ENCODE measurements at places on chromosomes 7 and 10.
A peak's percentile ranks its signal among the peaks of the same experiment; 100 is the strongest.

GRCh38 chr7:107007007-107007891, 37.3 kb upstream of the PRKAR2B start:
- no peak for DNase-seq

- DNase-seq, result no peak
Observed at GRCh38 chr10:87837445-87837844, 19.4 kb upstream of the ATAD1 start.

DNA sequence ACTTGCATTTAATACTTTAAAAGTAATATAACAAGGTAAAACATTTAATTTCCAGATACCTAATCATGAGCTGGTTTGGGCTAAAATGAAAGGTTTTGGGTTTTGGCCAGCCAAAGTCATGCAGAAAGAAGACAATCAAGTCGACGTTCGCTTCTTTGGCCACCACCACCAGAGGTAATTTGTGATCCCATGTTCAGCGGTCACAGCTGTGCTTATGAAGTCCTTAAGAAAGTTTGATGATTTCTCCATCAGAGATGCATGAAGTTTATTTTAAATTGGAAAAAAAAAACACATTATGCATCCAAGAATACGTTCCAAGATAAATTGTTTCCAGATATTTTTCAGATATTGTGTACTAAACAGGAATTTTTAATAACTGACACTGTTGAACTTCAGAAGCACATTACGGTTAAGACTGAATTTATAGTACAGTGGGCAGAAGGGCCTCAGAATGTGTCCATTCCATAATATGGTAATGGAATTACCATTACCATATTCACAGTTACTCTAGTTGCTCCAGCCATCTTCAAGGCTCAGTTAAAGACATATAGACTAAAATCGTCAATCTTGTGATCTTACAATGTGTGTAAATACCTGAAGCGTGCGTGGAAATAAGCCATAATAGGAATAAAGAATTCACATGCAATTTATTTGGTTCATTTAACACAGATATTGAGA, 106.8 kb downstream of the ZMYND11 start:
- no peak for DNase-seq

- no peak for DNase-seq
Observed at GRCh38 chr7:74338366-74339108, 49.3 kb downstream of the CLIP2 start.

DNA sequence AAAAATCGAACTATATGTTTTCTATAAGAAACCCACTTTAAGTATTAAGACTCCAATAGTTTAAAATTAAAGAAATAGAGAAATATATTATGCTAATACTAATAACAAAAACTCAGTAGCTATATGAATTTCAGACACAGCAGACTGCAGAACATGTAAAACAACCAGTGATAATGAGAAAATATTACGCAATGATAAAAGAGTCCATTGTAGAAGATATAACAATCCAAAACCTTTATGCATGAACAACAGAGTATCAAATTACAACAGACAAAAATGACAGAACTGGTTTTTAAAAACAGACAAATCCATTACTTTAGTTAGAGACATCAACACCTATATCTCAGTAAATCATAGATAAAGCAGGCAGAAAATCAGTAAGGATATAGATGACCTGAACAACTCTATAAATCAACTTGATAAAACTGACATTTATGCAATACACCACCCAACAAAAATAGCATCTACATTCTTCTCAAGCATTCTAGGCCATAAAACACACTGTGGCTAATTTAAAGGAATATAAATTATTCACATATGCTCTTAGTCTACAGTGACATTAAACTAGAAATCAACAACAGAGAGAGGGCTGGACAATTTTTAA, 669.5 kb upstream of the GHITM start:
- no peak for DNase-seq

DNA sequence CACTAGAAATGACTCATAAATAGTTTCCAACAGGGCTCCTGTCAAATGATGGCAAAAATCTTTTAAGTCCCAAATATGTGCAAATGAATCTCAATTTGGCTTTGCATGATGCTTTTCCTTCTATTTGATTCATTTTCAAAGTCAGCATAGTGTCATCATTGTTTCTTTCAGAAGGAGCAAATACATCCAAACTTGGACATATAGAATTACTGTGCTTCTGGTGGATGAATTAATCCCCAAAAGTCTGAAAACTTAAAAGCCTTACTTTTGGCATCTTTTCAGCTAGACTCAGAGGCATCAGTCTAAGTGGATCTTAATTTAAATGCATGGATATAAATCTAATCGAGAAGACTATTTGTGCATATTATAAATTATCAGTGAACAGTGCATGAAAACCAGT, 578.1 kb upstream of the FZD8 start:
- DNase-seq, result no peak

GRCh38 chr7:114414156-114415063, at the start of gene FOXP2:
FOXP2 (plus strand) TSS chr7:114414815; CDS start chr7:114426512, 11,697 bp downstream.
- DNase-seq, result no peak

DNA sequence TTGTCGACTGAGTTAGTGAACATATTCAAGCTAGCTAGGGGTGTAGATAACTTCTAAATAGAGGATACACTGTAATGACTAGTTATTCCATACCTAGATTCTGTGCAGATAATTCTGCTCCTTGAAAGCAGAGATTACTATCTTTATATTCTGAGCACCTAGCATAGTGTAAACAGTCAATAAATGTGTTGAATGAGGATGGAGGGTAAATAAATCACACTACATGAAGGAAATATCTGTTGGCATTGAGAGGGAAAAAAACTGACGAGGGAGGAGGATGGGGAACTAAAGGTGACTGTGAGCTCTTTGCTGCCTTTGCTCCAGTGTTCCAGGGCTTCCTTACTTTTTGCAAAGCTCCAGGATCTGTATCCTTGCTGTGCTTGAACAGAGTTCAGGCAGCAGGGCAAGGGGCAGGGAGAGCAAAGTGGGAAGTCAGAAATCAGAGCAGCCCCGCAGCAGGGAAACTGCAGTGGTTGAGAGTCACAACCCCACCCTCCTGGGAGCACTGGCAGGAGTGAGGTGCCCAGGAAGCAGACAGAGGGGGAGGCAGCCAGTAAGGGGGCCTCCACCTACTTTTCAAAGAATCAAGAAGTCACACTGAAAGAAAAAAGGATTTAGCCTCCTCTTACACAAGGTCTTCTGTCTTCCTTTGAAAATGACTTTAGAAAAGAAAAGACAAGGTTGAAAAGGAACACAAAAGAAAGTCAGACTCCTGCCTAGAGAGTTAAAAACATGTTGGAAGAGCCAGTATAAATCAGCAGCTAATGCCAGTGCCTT, 71.8 kb upstream of the LRRN3 start:
- no peak for DNase-seq

DNA sequence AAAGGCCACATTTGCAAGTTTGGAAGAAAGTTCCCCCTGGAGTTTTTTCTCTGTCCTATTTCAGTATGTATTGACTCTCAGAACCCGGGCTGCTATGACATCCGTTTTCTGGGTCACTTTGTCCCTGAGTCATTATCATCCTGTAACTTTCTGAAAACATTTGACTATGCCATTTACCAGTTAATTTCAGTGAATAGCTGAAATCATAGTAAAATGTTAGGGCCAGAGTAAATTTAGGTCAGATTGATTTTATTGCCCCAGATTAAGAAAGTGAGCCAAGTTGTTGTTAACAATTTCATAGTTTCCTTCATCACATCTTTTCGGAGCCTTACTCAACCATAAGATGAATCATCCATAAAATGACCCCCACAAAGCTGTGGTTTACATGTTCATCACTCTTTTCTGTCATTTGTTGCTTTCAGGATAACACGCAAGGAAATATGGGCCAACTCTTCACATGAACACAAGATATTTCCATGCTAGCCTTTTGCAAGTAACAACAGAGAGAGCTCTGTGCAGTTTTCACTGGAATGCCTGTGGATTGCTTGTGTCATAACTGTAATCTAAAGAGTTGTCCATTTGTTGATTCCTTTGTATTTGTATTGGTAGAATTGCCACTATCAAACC, 3.9 kb upstream of the MACC1 start:
- DNase-seq, result no peak

GRCh38 chr10:19325581-19325980, 277.0 kb downstream of the MALRD1 start:
- DNase-seq, result no peak

- DNase-seq, result no peak
Observed at GRCh38 chr7:94129443-94130140, 125.4 kb upstream of the BET1 start.

- DNase-seq, result no peak
Observed at GRCh38 chr7:5063698-5064097, 18.0 kb downstream of the RBAK start.

- no peak for DNase-seq
Observed at GRCh38 chr10:87661861-87662785, 2.4 kb downstream of the PAPSS2 start.

DNA sequence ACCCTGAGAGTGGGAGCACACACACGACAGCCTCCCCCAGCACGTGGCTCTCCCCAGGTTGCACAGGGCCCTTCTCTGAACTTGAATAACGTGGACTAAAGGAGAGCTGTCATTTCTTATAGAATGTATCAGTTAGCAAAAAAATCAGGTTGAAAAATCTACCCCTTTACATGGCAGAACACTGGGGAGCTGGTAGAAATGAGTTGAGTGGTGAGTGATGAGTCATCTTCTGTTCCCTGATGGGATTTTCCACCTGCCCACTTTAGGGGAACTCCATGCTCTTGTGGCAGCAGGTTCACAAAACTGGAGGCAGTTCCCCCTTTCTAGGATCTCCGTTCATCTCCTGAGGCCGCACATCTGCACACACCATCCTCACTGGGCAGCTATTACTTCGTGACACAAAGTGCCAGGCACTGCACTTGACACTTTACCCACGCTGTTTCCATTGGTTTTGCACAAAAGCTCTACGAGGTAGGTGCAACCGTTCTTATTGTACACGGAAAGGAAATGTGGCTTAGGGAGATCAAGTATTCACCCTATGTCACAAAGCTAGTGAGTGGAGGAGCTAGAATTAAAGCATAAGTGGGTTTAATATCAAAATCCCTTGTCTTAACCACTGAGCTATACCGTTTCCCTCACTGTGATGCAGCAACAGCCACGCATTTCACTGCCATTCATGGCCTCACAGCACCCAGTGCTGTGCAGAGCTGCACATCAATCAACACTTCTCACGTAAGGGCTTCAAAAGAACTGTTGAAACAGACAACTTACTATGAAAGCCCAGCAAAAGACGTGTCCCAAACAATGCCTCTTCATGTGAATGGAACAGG, 80.2 kb downstream of the RNF216 start:
- peak; percentile 81 for DNase-seq

DNA sequence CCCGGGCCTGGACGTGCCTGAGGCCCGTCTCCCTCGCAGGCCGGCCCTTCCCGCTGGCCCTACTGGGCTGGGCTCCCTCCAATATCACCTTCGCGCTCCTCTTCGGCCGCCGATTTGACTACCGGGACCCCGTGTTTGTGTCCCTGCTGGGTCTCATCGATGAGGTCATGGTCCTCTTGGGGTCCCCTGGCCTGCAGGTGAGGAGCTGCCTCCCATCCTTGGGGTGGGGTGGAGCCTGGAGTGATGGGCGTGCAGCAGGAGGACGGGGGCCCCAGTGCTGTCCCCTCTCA, 2.1 kb downstream of the CYP2W1 start:
- no peak for DNase-seq

GRCh38 chr10:122435212-122435827, 19.1 kb upstream of the ARMS2 start:
- DNase-seq, result no peak

GRCh38 chr7:159032322-159032721, 112.3 kb downstream of the VIPR2 start:
- no peak for DNase-seq

DNA sequence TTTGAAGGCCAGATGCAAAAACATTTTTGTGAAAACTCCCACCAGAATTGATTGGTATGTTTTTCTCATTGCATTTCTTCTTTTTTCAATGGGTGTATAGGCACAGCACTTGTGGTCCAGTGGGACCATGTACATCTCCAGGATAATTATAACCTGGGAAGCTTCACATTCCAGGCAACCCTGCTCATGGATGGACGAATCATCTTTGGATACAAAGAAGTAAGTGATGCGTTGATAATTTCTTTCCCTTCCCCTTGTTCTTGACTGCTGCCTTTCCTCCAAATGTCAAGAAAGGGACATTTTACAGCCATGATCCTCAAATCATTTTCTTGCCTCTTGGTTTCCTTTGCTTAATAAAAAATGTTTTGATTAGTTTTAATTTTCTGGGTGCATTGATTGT, 331.5 kb downstream of the PLXDC2 start:
- DNase-seq, result no peak

DNA sequence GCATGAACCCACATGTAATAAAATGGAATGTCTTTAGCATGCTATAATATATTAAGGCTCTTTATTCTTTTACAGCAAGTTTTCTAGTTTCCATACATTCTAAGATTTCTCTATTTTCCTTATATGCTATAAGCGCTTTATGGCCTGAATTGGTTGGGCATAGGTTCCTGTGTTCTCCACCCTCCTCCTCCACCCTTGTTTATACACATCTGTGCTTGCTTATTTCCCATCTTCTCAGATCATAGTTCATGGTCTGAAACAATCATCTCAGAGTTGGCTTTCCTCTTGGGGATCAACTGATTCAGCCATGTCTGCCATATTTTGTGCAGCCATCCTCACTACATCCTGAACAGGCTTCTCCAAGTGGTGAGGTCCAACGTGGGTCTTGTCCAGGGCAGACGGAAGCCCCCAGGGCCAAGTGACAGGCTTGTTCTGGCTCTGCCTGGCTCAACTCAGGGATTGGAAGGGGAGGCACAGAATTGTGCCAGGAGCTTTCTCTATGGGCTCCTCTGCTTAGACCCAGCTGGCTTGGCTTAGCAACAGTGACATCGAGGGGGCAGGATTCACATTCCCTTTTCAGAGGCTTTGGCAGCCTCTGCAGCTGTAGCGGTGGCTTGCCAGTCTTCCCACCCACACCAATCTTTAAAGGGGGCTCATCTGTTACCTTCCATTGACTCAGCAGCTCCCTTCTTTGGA, 327.3 kb downstream of the PTEN start:
- DNase-seq, result no peak

GRCh38 chr10:112536663-112537062, 89.6 kb downstream of the VTI1A start:
- DNase-seq, result no peak

DNA sequence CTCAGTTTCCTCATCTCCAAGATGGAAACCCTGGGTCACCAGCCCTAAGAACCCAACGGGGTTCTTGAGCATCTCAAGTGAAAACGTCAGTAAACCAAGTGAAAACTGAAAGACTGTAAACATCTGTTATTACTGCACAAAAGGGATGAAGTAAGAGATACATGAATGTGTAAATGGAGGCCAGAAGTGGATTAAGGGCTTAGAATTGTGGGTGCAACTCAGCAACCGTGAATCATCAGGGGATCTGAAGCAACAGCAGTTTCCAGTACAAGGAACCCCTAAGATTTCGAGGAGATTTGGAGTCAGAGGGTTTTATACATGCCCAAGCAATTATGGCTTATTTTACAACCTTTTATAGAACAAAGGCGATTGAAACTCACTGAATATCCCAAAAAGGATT, 95.7 kb upstream of the SVIL start:
- no peak for DNase-seq

DNA sequence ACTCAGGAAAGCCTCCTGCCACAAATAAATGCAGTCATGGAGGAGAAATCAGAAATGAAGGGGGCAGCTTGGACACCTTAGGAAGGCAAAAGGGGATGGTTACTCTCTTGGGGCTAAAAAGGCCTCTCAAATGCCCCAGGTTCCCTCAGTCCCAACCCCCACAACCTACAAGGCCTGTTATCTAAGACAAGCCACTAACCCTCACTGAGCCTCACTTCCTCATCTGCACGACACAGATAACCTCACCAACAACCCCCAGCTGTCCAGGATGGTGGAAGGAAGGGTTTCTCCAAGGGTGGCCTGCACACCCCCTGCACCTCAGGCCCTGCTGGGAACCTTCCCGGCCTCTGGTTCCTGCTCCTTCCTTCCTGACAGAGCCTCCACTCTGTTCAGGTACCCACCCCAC, 29.2 kb downstream of the SORBS1 start:
- DNase-seq, result no peak

- no peak for DNase-seq
Observed at GRCh38 chr10:54477738-54478137, 323.3 kb downstream of the PCDH15 start.

Data from activated naive CD8-positive, alpha-beta T cell treated with anti-CD3 and anti-CD28 coated beads for 36 hours (primary cell).